ENCODE measurements at places on chromosomes 6 and 20. TPM values are rescaled to one million over a fixed set of nuclear protein-coding genes. Genes with fewer than 3 reads are reported as not detected.

The MOG gene
- not detected for total RNA-seq

The ZSCAN16 gene
- total RNA-seq, result 2.2 TPM

The VWA7 gene
- total RNA-seq, result not detected

The PAX1 gene
- total RNA-seq, result not detected

The MAP7 gene
- total RNA-seq, result 0.06 TPM

Data from LHCN-M2 (cell line).